ENCODE measurements at places on chromosomes 7 and 10.

DNA sequence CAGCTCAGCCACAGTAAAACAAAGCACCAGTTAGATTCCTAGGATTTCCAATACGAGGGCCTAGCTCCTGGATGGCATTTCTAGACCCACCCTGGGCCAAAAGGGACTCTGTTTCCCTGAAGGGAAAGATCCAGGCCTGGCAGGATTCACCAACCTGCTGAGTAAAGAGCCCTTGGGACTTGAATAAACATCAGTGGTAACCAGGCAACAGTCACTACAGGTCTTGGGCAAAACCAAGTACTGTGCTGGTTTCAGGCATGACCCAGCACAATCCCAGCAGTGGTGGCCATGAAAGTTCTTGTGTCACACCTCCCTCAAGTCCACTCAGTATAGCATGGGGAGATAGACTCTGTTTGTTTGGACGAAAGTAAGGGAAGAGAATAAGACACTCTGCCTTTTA is 31.0 kb upstream of the STARD3NL start:
- DNase-seq, result no peak

DNA sequence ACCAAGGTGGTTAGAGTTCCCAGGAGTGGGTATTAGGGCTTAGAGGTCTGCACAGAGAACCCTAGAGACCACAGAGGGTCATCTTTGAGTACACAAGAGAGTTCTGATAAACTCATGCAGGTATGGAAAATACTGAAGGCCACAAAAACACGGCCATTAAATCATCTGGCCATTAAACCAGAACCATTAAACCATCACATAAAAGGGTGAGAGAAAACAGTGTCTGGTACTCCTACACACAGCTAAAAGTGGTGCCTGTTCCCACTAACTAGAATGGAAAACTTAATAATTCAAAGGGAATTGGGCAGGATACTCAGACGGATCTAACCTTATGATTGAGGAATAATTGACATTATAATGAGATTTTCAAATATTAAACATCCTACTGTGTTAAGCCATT is 679.4 kb downstream of the TNS3 start:
- DNase-seq, result no peak

DNA sequence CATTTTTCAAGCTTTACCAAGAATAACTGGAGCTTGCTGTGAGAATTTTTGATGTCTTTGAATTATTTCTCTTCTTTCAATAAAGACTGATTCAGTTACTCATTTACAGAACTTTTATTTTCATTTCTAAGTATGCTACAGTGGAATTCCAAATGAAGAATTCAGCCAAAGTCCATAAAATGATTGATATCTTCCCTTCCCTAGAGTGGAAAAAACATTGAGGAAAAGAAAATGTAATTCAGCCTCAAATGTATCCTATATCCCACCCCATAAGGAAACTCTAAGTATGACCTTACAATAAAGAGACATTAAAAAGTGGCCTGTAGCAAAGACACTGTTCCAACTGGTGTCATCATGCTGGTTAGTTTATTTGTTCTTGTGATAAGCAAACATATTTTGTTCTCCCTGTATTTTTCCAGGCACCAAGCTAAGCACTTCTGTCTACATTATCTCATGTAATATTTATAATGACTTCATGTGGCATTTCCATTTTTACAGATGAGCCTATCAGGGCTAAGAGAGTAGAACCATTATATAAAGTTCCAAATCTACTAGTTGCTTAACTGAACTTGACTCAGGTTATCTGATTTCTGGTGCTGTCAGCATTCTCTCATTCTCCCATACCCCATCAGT is 450.4 kb downstream of the NEBL start:
- no peak for DNase-seq

DNA sequence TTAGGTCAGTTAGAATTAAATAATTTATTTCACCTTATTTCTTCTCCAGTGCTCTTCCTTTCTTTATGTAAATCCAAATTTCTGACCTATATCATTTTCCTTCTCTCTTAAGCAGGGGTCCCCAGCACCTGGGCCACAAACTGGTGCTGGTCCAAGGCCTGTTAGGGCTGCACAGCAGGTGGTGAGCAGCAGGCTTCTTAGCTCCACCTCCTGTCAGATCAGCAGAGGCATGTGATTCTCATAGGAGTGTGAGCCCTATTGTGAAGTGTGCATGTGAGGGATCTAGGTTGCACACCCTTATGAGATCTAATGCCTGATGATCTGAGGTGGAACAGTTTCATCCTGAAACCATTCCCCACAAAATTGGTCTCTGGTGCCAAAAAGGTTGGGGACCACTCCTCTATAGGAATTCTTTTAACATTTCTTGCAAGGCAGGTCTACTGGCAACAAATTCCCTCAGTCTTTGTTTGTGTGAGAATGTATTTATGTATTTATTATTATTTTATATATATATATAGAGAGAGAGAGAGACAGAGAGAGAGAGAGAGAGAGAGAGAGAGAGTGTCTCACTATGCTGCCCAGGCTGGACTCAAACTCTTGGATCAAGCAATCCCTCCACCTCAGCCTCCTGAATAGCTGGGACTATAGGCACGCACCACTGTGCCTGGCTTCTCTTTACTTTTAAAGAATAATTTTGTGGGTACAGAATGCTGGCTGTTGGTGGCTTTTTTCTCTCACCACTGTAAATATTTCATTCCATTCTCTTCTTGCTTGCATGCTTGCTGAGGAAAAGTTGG is 4.3 kb upstream of the ABCC2 start:
- DNase-seq, result no peak

DNA sequence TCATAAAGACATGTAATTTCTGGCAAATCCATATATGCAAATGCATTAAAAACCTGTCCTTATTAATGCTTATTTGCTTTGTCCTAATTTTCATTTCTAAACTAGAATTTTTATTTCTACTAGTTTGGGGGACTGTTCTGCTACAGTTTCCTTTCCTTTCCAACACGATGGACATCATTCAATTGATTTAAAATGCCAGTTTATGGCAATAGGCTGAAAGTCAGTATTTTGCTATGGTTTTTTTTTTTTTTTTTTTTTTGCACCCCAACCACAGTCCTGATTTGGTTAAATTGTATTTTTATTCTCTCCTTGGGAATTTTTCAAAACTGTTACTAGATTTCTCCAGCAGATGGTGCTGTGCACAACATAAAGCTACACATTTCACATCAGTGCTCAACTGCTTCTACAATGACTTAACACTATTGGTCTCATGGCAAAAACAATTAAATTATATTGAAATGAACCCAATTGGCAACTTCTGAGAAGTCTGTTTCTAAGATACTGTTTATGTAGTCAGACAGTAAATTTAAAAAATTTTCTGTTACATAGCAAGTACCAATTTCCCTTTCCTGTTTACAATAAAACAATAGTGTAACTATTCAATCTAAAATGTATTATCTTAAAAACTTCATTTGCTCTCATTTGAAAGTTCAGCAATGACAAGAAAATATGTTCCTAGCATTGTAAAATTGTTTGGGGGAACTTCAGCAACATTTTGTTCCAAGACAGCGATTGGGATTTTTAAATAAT is 193.8 kb upstream of the CCDC6 start:
- no peak for DNase-seq

DNA sequence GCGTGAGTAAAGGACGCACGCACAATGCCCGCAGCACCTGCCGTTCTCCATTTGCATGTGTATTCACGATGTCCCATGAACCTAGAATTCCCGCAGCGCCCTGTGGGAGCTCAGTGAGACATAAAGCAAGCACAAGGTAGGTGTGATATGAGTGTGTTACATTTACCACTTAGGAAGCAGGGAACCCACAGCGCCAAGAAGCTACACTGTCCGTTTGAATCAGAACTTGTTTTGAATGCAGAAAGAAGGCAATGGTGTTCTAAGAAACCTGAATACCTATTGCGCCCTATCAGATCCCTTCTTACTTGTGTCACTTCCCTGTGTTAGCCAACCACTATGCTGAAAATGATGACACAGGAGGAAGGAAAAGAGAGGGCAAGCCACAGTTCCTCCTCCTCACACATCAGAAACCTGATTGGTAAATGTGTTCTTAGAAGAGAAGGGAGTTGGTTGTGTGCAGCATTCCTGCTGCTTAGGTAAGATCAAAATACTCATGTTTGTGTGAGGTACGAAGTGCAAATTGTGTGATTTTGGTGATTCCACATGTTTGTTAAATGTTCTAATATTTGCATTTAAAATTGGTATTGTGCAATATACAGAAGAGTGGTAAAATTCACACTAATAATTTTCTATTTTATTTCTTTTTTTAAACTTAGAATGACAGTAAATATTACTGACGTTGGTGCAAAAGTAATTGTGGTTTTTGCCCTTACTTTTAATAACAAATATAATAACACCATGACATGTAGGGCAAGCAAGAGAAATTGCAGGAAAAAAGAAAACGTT is 185.4 kb downstream of the SEC23IP start:
- DNase-seq, result no peak
